ENCODE measurements at places on chromosomes 16 and 17. TPM values are rescaled to one million over a fixed set of nuclear protein-coding genes. Genes with fewer than 3 reads are reported as not detected.

- no peak for DNase-seq
Observed at GRCh38 chr17:9669551-9670008, 24.3 kb downstream of the USP43 start.

- DNase-seq = no peak
Observed at GRCh38 chr16:56632848-56633365, 448 bp downstream of the MT1M start.

DNA sequence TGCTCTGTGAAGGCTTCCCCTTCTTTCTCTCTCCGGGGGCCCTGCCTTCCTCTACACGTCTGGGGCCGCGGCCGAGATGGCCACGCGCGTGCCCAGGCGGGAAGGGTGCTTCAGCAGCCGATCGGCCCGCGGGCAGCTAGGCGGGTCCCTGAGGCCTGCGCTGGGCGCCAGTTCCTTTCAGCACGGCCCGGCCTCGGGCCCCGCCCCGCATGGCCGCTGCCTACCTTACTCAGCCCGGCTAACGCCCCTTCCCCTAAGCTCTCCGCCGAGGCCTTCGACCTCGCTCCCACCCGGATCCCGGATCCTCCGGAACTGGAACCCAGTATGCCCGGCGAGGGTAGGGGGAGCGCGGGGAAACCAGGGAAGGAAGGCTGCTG is 335 bp downstream of the TMEM11 start:
- peak; percentile 68 for DNase-seq

GRCh38 chr16:50550866-50551641 is 2.9 kb downstream of the NKD1 start:
- peak; percentile 17 for DNase-seq

DNA sequence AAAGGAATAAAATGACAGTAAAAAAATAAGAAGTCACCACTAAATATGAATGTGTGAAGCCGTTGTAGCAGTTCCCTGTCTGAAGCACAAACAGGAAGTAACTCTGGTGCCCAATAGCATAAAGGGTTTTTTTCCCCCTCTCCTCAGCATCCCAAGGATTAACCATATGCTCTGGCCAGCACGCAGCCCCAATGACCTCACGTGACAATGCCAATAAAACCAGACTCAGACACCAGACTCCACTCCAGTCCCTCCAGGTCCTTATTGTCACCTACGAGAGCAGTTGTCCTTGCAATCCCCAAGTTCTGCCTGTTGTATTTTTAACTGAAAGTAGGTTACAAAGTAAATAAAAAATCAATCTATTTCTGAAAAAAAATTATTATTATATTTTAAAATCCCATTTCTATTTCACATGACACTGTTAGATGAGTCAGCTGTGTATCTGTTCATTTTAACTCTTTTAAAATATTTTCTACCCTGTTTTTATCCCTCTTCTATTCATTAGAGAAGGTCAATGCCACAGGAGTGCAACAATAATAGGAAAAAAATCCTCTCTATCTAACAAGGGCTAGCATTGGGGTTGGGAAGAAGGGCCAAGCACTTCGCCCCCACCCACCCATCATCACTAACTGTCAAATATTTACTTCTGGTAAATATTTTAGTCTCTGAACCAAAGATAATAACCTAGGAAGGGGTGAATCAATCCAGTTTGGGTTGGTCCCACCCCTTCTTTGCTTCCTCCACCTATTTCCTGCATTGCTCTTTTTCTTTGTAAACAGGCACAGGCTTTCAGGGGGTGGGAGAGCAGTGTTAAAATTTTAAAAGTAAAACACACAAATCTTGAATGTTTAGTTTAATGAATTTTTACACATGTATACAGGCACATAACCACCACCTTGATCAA is 6.6 kb downstream of the PRAC1 start:
- no peak for DNase-seq

TGFB1I1 gene
- polyA plus RNA-seq = 3.7 TPM

EPX gene
- not detected for polyA plus RNA-seq

HOXB1 gene
- not detected for polyA plus RNA-seq

MRPS7 gene
- polyA plus RNA-seq = 104 TPM

GRCh38 chr16:4085405-4085970 is 30.8 kb downstream of the ADCY9 start:
- no peak for DNase-seq

DNA sequence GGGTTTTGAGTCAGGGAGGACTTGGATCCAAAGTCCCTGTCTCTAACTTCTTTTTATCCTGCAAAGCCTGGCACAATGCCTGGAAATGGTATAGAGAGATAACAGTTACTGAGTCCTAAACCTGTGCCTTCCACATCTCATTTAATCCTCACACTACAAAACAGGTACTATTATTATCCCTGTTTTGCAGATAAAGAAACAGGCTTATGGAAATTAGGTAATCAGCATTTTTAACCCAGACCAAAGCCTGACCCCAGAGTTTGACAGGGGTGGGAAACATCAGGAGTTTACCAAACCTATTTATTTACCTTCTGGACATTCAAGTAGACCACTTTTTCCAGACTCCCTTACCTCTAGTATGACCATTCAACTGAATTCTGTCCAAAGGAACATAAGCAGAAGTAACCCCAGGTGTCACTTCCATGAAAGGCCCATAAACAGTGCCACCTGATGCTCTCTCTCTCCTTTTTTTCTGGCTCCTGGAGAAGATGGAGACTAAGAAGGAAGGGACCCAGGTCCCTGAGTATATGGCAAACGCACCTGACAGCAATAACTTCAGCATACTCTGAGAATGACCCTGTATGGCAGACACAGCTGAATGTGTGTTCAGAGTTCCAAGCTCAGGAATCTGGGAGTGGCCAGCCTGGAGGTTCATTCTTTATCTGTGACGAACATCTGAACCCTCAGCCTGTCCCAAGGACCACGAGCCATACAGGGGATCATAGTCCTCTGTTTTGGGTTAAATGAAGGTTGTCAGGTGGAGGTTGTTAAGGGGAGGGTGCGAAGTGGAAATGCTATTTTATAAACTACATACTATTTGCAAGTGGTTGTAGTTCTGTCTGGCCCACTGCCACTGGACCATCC is 62.7 kb downstream of the HLF start:
- no peak for DNase-seq
